ENCODE measurements at places on chromosomes 4 and X.

DNA sequence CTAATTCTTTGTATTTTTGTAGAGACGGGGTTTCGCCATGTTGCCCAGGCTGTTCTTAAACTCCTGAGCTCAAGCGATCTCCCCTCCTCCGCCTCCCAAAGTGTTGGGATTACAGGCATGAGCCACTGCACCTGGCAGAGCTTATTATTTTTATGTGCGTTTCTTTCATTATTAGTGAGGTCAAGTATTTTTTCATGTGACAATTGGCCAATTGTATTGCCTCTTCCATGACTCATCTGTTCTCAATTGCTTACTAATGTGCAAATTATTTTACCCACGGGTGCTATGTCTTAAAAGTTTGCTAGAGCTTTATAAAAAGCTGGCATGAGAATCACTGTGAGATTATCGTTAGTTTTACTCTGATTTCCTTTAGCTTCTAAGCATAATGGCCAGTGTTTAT, 13.0 kb upstream of the ARX start:
- DNase-seq, result peak; percentile 34

GRCh38 chr4:152456609-152457008, 79.3 kb downstream of the FBXW7 start:
- no peak for DNase-seq

DNA sequence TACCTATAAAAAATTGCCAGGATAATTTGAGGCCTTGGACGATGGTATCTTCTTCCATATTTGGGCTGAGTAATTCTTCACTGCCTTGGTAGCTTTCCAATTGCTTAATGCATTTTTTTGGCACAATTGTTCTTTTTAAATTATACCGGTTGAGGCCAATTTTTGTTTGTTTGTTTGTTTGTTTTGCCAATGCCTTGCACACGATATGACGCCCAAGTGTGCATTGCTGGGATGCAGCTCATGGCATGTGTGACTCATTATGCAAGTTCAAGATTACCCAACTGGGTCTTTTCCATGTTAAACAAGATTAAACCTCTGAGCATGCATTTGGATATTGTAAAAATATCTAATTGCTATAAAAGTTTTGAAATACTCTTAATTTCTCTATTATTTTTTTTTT, 71.1 kb upstream of the KCNIP4 start:
- peak; percentile 42 for DNase-seq

DNA sequence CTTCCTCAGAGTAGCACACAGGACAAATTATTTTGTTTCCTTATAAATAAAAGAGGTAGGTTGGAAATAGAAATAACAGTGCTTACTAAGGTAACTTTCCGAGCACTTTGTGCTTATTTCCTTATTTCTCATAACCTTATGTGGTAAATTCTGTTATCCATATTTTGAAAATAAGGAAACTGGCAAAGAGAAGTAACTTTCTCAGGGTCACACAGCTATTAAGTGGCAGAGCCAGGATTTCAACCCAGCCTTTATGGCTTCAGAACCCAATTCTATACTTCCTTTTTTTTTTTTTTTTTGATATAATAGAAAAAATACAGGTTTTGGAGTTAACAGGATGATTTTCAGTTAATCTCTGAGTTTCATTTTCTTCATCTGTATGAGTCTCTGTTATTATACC, 3.3 kb downstream of the UTP3 start:
- DNase-seq, result no peak

GRCh38 chr4:20085156-20085555, 166.5 kb upstream of the SLIT2 start:
- no peak for DNase-seq

GRCh38 chr4:76751612-76752343, 146.2 kb downstream of the SOWAHB start:
- no peak for DNase-seq

DNA sequence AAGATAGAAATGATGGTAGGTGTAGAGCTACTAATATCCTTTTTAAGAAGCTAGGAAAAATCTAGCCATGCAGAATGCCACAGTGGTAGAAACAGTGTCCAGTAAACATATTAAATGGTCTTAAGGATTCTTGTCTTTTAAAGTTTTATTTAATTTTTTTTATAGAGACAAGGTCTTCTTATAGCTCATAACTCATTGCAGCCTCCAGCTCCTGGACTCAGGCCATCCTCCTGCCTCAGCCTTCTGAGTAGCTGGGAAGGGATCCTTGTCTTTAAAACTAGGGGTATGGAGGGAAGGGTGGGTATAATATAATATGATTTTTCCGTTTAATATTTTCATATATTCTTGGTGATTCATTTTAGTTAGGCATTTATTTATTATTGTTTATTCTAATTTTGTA, 3.8 kb downstream of the TMEM165 start:
- no peak for DNase-seq

DNA sequence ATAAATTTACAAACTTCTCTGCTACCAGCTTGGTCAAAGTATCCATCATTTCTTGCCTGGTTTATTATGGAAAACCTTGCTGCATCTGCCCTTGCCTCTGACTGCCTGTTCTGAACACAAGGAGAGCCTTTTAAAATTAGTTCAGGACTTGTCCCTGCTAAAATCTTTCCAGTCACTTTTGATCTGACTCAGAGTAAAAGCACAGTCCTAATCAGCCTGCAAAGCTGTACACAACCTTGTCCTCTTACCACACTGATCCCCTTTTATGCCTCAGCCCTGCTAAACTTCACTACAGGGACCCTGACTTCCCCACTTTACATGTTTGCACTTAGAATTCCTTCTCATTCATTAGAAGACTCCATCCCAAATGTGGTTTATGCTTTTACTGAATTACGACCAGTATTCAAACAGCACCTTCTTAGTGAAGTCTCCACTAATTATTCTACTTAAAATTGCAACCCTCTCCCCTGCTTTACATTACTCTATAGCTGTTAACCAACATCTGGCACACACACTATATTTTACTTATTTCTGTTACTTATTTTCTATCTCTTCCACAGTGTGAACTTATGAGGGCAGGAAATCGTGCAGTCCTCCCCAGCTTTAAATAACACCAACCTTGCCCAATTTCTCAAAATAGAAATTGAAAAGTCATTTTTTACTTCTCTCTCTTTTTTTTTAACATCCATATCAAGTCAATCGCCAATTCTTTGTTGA, 6.3 kb downstream of the GABRA4 start:
- DNase-seq, result no peak

DNA sequence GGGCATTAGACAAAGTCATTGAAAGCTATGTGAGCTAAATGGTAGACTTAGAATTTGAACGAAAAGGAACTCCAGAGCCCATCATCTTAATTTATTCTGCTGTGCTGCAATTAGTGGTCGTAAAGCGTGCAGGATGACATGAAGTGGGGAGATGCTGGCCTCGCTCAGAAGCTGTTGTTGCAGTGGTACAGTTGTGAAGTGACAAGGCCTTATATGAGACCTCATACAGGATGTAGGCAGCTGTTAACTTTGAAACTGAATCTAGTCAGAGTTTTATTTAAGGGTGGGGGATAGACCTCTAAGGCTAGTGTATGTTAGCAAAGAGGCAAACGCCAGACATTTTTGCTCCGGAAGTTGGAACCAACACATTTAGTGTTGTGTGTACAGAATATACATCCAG, 13.4 kb downstream of the KLF3 start:
- DNase-seq, result no peak

- DNase-seq, result no peak
Observed at GRCh38 chrX:108064001-108064400, 19.1 kb downstream of the VSIG1 start.

DNA sequence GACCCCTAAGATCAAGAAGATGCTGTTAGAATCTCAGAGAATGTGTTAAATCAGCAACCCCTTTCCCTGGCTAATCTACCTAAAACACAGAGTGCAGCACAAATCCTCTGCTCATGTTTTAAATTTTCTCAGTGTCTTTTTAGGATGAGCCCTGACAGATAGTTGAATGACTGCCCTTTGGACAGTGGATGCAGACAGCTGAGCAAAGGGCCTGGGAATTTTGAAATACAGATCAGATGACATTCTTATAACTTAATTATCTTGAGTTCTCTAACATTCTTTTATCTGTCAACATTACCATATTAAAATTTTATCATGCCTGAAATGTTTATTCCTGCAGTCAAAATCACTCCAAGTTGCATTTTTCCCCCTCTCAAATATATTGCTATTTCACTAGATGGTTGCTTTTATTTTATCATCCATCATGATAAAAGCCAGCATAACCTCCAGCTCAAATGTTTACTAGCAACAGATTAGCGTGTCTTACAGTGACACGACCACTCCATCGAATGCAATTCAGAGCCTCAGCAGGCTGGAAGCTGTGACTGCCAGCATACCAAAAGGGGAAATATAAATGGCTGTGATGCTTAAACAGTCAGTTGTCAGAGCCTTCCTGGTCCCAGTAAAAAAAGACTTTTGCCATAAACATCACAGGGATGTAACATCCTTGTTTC, 22.8 kb upstream of the ARHGAP24 start:
- DNase-seq, result peak; percentile 9

GRCh38 chrX:28586286-28586685, 960 bp upstream of the IL1RAPL1 start:
- DNase-seq, result no peak

- no peak for DNase-seq
Observed at GRCh38 chrX:112085149-112085548, 2.6 kb upstream of the TRPC5 start.

- DNase-seq, result no peak
Observed at GRCh38 chr4:25063116-25063515, 32.4 kb upstream of the LGI2 start.

- no peak for DNase-seq
Observed at GRCh38 chr4:165915215-165915614, 42.2 kb downstream of the TLL1 start.

Data from fibroblast of gingiva (primary cell).